ENCODE measurements at places on chromosomes 12 and 14.
A peak's percentile ranks its signal among the peaks of the same experiment; 100 is the strongest.

DNA sequence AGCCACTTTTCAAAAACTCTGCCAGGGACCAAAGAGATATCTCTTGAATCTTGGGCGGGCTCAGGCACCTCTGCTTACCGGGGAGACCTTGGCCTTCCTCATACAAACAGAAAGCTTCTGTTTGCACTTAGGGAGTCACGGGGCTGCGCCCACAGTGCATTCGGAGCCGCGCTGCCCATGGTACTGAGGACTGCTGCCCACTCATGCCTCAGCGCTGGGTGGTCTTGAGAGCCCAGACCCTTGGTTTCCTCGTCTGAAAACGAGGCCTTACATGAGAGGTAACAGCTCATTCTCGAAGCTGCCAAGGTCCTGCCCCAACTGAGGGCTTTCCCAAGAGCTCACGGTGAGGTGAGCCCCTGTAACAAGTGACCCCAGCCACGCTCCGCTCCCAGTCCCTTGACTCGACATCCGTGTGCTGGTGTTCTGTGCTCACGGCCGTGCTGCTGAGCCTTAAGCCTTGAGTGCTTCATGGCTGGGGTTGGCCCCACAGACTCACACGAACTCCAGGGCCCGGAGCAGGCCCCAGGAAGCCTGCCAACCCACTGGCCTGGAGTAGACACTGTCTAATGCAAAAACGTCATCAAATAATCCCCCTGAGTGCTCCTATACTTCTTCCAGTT is 47.4 kb upstream of the GPR68 start:
- no peak for DNase-seq

DNA sequence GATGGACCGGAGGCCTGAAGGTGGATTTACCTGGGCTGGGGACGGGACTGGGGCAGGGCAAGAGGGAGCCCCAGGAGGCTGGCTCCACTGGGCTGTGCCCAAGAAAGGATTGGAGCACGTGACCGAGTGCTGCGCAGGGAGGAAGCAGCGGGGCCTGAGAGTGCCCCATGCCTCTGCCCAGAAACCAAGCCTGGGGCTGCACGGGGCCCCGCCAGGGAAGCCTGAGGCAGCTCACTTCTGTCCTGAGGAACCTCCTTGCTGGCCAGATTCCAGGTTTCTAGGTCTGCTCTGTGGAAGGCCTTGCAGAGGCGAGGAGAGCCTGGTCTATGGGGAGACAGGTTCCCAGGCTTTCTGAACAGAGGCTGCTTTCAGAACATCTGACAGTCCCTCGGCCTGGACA is 10.4 kb downstream of the NGB start:
- no peak for DNase-seq

- no peak for DNase-seq
These were observed 175.3 kb downstream of the PLCZ1 start for GRCh38 chr12:18562531-18562930.

DNA sequence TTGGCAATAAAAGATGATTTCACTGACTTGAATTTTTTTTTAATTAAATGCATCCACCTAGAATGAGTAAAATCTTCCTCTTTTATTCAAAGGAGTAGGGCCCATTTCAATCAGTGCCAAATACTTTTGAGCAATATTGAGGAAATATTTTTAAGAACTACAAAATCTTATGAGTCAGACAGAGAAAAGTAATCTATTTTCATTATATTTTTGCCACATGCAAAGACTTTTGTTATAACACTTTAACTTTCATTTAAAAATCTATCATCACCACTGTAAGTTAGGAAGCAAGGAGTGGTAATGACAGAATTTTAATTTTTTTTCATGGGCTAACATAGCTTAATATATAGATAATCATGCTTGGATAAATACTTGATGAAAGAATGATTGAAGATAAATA is 345.2 kb upstream of the KITLG start:
- no peak for DNase-seq

GRCh38 chr12:66813137-66813892 is 134.4 kb upstream of the GRIP1 start:
- no peak for DNase-seq

- DNase-seq, result no peak
These were observed at the start of gene STXBP6 for GRCh38 chr14:25049568-25050268. Gene STXBP6, minus strand, starts transcription at chr14:25050147. Its CDS starts 75,329 bp downstream, at chr14:24974818.

GRCh38 chr14:94676495-94677185 is 64.4 kb downstream of the SERPINA3 start:
- DNase-seq, result no peak

DNA sequence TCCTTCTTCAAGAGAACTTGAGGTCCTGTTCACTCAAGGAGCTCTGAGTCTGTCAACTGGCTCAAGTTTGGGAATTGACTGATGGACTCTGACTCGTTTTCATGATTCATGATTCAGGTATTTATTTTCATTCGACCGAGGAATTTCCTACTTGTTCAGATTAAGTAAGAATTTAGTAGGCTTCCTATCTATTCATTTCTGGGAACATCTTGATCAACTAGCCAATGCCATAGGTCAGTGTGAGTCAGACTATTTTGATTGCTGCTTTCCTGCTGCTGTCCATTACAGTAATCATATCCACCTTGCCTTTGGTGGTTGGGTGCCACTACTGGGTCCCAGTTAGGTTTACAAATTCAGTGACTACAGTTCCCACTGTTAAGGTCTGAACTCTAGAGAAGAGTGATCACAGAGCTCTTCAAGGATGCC is 6.1 kb downstream of the FAM186A start:
- DNase-seq, result no peak

GRCh38 chr12:79933043-79933442 is 1.9 kb downstream of the PPP1R12A start:
- no peak for DNase-seq

DNA sequence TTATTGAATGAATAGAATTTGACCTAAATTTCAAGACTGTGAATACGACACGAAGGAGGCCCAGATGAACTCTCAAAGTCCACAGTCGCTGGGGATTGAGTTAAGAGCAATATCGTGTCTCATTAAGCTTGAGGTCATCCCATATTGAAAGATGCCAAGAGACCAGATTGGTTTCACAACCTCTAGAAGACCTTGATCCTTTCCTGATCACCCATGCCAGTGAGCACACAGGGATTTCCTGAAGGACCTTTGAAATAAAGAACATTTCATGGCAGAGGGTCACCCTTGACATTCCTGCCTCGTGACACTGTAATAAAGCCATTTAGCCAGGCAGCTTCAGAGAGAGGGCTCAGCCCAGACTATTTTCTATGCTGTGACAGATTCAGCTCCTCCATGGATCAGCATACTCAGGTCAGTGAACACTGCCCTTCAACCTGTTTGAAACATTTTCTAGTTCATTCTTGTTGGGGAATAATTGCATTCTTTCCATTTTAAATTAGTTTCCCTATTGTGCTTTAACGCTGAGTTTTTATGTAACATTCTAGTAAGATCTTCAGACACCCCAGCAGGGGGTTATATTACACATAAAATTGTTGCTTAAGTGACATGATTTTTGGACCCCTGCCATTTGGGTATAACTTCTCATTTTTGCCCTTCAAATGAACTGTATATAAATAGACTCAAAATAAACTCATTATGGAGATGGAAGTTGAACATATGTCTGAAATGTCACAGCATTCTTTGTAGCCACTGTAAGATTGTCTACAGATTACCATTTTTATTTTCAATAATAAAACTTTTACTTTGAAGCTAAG is 213.2 kb downstream of the C12orf50 start:
- DNase-seq, result no peak

GRCh38 chr14:88380405-88380804 is 5.1 kb upstream of the SPATA7 start:
- DNase-seq, result peak; percentile 17

GRCh38 chr14:42222924-42223471 is 616.3 kb downstream of the LRFN5 start:
- DNase-seq, result peak; percentile 76

DNA sequence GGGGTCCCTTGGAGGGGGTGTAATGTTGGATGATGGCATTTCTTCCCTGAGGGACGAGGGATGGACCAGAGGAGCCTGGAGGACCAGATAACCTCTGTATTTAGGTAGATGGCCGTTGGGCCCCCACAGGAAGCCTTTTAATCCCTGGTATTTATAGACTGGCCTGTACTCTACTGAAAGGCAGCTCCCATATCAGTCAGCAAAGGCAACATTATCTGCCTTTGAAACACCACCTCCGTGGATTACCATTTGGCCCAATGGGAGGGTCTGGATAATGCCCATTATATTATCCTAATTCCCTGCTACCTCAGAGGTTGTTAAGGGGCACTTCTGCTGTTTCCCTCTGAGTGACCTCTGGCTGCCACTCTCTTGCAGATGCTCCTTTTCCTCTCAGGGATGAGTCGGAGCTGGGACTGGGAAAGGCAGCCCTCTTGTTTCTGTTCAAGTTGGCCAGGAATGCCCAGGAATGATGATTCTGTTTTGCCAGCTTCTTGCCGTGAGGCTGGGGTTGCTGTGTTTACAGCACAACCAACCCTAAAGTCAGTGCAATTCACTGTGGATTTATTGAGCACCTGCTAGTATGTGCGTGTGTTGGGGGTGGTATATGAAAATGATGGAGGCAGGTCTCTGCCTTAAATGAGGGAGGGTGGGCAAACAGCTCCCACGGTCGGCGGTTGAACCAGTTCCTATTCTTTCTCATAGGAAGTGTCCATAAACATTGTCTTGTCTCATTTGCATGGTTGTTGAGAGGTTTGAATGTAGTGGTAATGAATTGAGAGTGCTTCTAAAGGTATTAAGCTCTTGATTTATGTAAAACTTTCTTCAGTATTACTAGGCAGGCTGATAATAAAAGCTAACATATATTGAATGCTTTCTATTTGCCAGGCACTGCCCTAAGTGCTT is 18.1 kb downstream of the SUSD6 start:
- no peak for DNase-seq

GRCh38 chr12:112294793-112295192 is 87.4 kb downstream of the HECTD4 start:
- no peak for DNase-seq

DNA sequence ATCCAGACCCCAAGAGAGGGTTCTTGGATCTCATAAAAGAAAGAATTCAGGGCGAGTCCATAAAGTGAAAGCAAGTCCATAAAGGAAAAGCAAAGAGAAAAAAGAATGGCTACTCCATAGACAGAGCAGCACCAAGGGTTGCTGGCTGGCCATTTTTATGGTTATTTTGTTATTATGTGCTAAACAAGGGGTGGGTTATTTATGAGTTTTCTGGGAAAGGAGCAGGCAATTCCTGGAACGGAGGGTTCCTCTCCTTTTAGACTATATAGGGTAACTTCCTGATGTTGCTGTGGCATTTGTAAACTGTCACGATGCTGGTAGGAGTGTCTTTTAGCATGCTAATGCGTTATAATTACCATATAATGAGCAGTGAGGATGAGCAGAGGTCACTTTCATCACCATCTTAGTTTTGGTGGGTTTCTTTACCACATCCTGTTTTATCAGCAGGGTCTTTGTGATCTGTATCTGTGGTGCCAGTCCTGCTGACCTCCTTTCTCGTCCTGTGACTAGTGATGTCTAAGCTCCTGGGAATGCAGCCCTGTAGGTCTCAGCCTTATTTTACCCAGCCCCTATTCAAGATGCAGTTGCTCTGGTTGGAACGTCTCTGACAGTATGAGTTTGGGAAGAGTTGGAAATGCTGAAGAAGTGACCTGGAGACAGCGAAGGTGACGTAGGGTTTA is 100.5 kb downstream of the ZNF664 start:
- no peak for DNase-seq

GRCh38 chr12:8678661-8679111 is 16.1 kb upstream of the MFAP5 start:
- DNase-seq, result no peak

DNA sequence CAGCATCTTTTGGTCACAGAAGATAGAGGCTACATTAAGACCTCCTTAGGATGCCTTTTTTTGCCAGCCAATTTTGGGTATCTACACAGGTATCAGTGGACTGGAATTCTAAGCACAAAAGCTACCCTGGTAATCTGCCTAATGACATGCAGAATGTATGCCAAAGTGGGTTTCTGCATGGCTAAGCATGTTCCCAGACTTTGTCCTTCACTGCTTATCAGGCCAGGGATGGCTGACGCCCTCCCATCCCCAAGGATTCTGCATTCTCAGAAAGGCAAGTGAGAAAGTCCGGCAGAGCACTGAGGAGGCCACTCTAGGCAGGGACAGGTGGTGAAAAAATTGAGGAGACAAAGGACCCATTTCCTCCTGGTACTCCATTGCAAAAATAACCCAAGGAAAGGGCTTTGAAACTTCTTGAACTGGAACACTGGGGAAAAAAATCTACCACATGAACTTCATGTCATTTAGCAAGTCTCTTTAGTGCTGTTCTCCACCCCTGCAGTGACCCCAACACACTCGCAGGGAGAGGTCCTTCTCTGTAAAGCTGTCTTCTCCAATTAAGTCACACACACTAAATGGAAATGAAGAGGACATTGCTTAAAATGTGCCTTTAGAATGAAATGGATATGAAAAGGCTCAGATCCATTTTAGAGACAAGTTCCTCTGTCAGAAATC is 91.7 kb upstream of the MAX start:
- DNase-seq, result no peak

GRCh38 chr14:33949411-33949893 is 1.4 kb downstream of the EGLN3 start:
- no peak for DNase-seq

DNA sequence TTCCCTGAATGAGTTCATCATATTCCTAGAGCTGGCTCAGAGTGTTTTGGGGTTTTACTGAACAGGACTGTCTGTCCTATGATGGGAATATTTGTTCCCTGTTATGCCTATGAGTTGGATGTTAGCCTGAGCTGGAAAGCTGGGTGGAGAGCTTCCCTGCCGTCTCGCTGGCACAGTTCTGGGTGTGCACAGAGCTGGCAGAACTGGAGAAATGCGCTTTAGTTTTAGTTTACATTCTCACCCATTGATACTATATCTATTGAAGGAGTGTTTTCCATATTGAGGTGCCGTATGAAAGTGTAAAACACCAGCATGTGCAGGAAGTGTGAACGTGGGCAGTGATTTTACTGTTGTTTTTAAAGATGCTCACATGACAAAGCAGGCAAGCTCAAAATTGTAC is 462.3 kb downstream of the EGLN3 start:
- no peak for DNase-seq

- no peak for DNase-seq
These were observed 94.3 kb downstream of the RIN3 start for GRCh38 chr14:92607702-92608429.

- peak; percentile 52 for DNase-seq
These were observed 1.8 kb upstream of the ZBTB39 start for GRCh38 chr12:57008178-57008577.

DNA sequence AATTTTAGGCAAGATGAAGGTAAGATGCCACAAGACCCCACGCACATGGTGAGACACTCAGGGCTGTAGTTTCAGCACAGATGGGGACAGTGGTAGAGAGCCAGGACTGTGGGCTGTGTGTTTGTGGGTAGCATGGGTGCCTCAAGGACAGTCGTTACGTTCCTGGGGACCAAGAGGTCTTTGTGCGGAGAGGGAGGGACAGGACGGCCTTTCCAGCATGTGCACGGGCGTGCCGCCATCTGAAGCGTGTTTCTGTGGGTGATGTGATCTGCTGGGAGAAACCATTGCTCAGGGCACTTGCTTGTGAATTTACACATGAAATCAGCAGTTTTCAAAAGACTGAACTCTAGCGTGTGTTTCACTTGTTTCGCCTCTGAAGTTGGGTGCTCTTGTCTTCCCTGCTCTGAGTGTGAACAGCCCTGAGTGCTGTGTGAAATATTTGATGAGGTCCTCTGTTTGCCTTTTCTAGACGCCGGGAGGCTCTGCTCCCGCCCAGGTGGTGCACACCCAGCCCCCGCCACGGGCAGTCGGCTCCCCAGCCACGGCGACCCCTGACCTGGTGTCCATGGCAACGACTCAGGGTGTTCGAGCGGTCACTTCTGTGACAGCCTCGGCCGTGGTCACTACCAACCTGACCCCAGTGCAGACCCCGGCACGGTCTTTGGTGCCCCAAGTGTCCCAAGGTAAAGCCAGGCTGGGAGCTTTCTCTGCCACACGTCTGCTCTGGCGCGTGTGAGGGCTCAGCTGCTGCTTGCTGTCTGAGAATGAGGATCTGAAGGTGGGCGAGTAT is 82.3 kb downstream of the DDX51 start:
- DNase-seq, result no peak

Data from NCI-H1436 (cell line).